Left lung (tissue), 14 donors: ENCODE measurements at places on chromosomes 11 and 22.

DNA sequence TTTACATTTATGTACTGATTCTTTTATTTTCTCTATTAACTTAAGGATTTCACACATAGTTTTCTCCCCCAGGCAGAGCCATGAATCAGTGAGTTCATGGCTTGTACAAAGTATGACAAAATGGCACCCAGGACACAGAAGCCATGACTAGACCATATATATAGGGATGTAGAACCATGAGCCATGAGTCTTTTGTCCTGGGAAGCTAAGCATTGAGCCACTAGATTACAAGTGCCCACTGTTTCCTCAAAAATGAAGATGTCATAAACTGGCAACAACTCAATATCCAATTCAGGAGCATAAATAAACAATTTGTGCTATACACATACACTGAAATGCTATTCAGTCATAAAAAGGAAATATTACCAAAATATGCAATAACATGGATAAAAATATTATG, 36.2 kb downstream of the CARD18 start:
- peaks cover 17% of the 10 kb centered on the region for H3K4me1 ChIP-seq
- no peak overlapping the region for H3K4me3 ChIP-seq
- no peak overlapping the region for H3K27ac ChIP-seq
- H3K36me3 ChIP-seq = no peaks in the 10 kb centered on the region
- DNase-seq = no peak
- no peaks in the 10 kb centered on the region for H3K27me3 ChIP-seq

DNA sequence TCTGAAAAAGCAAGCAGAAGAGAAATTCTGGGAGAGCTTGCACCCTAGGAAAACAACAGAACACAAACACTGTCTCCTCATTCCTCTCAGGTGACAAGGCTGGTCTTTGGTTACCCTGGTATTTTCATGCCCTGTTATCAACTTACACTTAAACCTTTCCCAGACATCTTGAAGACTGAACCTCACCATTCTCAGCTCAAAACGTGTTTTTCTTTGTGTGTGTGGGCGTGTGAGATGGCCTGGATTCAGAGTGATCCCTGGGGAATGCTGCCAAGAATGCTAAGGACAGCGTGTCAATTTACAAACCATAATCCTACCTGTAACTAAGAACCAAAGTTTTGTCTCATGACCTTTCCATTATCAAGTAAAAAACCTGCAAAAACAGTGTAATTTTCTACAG, 33.3 kb downstream of the ELF5 start:
- DNase-seq = no peak
- H3K36me3 ChIP-seq = no peaks in the 10 kb centered on the region
- H3K4me3 ChIP-seq = no peak overlapping the region
- no peaks in the 10 kb centered on the region for H3K4me1 ChIP-seq
- no peak overlapping the region for H3K27ac ChIP-seq

- H3K27ac ChIP-seq = no peak overlapping the region
- no peak for DNase-seq
- H3K36me3 ChIP-seq = no peaks in the 10 kb centered on the region
- H3K27me3 ChIP-seq = no peaks in the 10 kb centered on the region
- no peaks in the 10 kb centered on the region for H3K4me1 ChIP-seq
Observed at GRCh38 chr11:118142081-118142480, 10.5 kb downstream of the SCN4B start.

- no peaks in the 10 kb centered on the region for H3K36me3 ChIP-seq
- no peak for DNase-seq
- no peak overlapping the region for H3K4me3 ChIP-seq
- H3K27ac ChIP-seq = no peak overlapping the region
- H3K27me3 ChIP-seq = no peaks in the 10 kb centered on the region
Observed at GRCh38 chr11:121892131-121892681, 223.8 kb downstream of the BLID start.

- no peak overlapping the region for H3K4me3 ChIP-seq
- no peak overlapping the region for H3K27ac ChIP-seq
- no peak for DNase-seq
- no peaks in the 10 kb centered on the region for H3K36me3 ChIP-seq
- H3K27me3 ChIP-seq = no peaks in the 10 kb centered on the region
- no peaks in the 10 kb centered on the region for H3K4me1 ChIP-seq
Observed at GRCh38 chr11:44849922-44850321, 100.8 kb downstream of the TP53I11 start.
